Right renal cortex interstitium (tissue), 3 donors: ENCODE measurements at places on chromosomes 3 and 15.

- no peak for DNase-seq
Observed at GRCh38 chr3:45962033-45962432, 18.8 kb downstream of the CXCR6 start.

- no peak for DNase-seq
Observed at GRCh38 chr3:32443478-32443877, 51.8 kb downstream of the CMTM7 start.

GRCh38 chr15:63198371-63199250 lies 9.2 kb downstream of the RAB8B start:
- DNase-seq, result no peak

DNA sequence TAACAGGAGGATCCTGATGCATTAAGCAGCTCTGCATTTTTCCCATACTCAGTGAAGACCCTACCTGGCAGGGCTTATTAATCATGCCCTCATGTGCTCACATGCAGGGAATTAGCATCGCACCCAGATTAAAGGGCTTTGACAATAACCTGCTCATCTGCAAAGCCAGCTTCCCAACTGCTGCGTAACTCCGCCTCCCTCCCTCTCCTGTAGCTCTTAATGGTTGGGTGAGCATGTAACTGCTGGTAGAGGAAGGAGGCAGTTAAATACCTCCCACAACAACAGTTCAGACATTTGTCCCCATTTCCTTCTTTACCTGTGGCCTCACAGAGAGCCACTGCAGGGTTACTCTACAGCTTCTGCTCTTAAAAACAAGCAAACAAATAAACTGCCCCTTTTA lies 203.6 kb upstream of the WNT5A start:
- no peak for DNase-seq

DNA sequence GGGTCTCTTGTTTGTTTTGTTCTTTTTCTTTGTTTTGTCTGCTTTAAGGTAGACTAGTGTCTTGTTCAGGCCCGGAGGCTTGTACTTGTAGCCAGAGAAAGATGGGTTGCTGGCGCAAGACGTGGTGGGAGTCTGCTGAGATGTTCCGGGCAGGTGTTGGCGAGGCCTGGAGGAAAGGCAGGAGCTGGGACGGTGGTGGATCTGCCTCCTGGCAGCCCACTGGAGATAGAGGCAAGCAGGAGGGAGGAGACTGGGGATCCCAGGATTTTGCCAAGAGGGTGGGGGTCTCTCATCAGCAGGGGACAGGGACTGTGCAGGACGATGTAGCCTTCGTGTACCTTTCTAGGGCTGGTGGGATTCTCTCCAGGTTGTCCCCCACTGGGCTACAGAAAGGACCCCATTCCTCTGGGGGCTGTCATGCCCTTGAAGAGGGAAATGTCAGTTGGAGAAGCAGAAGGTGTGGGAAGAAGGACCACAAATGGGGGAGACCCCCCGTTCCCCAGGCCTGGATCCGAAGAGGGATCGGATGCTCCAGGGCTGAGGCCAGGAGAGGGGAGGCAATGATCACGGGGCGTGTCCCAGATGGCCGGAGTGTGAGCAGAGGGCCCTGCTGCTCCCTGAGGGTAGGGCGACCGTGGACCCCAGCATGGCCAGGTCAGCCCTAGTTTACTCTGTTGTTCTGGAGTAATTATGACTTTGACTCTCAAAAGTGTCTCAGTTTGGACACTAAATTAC lies 7.0 kb downstream of the CHAC1 start:
- DNase-seq, result no peak

DNA sequence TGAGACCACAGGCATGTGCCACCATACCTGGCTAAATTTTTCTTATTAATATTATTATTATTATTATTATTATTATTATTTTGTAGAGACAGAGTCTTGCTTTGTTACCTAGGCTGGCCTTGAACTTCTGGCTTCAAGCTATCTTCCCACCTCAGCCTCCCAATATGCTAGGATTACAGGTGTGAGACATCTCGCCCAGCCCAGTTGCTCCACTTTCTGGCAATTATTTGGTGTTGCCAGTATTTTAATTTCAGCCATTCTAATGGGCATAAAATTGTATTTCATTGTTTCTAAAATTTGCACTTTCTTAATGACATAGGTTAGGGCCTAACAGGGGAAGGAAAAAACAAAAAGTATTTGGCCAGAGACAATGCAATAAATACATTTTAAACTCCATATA lies 1217.6 kb upstream of the ALCAM start:
- no peak for DNase-seq

DNA sequence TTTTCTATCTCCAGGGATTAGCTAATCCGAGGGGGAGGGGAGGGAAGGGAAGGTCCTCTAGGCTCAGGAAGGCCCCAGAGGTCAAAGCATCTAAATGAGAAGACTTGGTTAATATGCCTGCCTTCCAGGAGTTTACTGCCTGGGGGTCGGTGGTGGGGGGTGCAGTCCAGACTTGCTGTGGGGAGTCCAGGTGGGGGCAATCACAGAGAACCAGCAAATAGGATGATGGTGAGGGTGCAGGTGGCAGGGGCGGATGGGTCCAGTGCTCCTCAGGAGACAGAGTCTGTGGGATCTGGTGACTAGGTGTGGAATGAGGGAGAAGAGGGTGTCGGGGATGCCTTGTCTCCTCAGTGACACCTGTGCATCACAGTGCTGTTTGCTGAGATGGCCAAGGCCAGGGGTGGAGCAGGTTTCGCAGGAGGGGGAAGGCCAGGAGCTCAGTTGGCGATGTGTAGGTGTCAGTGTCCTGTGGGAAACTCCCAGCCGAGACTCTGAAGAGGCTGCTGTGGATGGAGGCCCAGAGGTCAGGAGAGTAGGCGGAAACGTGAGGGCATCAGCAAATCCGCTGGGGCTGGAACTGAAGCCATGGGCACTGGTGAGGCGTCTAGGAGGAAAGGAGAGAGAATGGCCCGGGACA lies 8.1 kb downstream of the CFAP100 start:
- no peak for DNase-seq

- no peak for DNase-seq
Observed at GRCh38 chr3:13414040-13414729, 5.9 kb downstream of the NUP210 start.

DNA sequence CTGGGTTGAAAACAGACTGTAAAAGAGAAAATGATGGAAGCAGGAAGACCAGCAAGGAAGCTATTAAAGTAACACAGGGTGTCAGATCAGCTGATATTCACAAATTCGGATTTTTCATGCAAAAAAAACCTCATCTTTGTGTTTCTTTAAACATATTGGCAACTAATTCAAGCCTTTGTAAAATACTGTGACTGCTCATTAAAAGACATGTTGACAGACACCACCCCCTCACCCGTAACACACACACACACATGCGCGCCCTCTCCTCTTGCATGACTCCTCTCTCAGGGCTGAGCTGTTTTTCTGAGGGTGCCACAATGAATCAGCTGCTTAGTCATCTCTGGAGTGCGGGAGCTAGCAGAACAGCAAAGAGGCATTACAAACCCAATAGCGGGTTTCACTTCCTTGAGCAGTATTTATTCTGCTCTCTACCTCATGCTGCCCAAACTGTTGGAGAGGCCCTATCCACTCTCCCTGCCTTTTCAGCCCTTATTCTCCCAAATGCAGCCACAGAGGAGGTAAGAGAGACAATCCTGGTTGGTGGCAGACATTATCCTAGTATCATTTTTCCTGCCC lies 35.8 kb upstream of the CCDC80 start:
- DNase-seq, result no peak
